ENCODE measurements at places on chromosomes 5 and 9.

DNA sequence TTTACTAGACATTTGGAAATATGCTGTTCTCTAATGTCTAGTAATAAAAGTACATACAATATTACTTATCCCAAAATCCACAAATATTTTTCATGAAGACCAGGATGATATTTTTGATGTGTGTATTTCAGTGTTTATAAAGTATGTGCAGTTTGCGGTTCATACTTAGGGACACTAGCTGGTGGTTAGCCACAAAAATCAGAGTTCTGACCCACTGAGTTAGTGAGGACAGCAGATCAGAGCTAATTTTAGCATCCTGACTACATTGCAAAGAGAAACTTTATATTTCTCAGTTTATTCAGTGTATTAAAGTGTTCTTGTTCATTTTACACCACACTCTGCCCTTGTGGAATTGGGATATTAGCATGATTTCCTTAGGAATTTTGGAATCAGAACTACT is 655.3 kb downstream of the HTR1A start:
- DNase-seq, result no peak

GRCh38 chr5:6328173-6328572 is 50.2 kb downstream of the MED10 start:
- no peak for DNase-seq

DNA sequence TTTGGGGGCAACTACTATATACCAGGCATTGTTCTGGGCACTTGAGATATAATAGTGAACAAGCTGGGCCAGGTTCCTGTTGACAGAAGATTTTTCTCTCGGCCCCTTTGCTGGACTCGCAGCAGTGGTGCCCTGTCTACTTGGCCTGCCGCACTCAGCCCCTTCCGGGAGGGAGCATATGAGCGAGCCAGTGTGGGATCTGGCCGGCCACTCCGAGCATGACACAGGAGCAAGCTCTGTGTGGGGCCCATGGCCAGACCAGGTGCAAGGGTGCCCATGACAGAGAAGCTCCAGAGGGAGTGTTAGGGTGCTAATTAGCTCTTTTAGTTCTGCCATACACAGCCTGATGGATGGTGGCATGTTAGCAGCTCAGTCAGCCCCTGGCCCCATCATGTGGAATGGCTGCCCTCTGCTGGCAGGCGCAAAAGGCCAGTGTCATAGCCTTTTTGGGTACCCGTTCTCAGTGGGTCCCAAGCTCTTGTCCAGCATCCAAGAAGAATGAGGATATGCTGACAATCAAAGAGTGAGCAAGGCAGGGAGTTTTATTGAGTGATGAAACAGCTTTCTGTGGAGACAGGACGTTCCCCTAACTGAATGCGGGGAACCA is 9.3 kb upstream of the KIF4B start:
- no peak for DNase-seq

- DNase-seq, result no peak
Observed at GRCh38 chr5:170747357-170747756, 36.2 kb upstream of the GABRP start.

DNA sequence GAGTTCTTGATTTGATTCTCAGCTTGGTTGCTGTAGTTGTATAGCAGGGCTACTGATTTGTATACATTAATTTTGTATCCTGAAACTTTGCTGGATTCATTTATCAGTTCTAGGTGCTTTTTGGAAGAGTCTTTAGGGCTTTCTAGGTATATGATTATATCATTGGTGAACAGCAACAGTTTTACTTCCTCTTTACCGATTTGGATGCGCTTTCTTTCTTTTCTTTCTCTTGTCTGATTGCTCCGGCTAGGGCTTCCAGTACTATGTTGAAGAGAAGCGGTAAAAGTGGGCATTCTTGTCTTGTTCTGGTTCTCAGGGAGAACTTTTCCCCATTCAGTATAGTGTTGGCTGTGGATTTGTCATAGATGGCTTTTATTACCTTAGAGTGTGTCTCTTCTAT is 158.9 kb downstream of the SAXO1 start:
- no peak for DNase-seq

All from foreskin fibroblast (primary cell).